ENCODE measurements at places on chromosomes 16 and 17.
A peak's percentile ranks its signal among the peaks of the same experiment; 100 is the strongest.

DNA sequence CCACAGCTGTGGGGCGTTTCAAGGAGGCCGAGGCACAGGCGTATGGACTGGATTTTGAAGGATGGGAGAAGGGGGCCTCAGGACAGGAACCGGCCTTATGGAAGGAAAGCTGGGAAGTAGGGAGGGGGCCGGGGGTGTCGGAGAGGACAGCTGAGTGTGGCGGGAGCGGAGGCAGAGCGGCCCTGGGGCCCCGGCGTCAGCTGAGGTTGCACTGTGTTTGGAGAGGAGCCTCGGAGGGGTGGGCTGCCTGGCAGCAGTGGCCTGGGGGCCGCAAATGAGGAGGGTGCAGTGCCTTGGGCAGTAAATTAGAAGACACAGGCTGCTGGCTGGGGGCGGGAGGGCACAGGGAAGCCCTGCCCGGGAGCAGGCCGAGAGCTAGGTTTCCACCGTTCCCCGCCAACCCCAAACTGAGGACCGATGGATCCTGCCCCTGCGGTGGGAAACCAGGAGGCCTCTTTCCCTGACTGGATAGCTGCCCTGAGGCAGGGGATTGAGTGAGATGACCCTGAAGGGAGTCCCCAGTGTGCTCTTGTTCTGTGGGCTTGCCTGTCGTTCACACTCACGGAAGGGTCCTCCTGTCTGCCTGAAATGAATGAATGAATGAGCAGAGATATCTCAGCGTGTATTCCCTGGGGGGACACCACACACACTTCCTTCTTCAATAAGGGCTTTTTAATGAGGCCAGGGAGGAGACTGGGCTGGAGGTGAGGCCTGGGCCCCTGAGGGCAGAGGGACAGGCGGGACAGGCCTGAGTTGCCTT, 18.4 kb downstream of the FOXJ1 start:
- DNase-seq, result no peak

DNA sequence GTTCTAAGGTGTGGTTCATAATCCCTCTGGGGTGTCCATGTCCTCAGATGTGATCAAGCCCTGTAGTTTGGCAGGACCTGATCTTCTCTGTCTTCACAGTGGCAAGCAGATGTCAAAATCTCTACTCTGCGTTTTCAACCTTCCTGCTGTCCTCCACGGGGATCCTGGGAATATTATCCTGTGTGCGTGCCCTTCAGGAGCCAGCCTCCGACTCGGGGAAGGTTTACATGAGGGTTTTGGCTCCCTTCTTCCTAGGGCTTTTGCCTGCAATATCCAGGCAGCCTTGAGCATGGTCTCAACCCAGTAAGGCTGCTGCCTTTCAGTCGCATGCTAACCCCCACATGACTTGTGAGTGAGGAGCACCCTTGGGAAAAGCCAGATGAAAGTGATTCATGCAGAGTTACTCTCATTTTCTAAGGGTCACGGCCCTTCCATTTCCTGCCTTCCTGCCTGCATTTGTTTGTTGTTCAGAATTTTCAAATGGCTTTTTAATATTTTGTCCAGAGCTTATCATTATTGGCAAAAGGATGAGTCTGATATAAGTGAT, 202.2 kb upstream of the CHMP6 start:
- DNase-seq, result no peak

- no peak for DNase-seq
Observed at GRCh38 chr17:76452127-76452659, 759 bp downstream of the UBE2O start.

DNA sequence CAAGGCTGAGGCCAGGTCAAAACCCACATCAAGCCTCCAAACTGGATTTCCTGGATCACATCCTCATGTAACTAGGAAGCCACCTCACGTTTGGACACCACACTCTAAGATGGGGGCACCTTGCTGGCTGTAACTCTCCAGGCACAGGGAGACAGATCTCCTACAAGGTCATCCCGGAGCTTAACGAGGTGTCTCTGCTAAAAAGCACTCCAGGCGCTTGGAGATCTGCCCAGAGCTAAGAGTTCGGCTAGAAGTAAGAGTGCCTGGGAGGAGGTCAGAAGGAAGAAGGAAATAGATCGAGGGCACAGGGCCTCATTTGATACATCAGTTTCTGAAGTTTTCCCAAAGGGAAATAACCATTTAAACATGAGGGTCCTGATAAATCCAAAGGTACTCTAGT, 15.9 kb downstream of the PSMB3 start:
- no peak for DNase-seq

GRCh38 chr17:56593646-56594319, at the start of gene NOG:
Gene NOG, plus strand, starts transcription at chr17:56593699. Its CDS starts 525 bp downstream, at chr17:56594224.
- peak; percentile 79 for DNase-seq

GRCh38 chr17:43900183-43900857, 7.0 kb downstream of the MPP2 start:
- DNase-seq, result peak; percentile 49

DNA sequence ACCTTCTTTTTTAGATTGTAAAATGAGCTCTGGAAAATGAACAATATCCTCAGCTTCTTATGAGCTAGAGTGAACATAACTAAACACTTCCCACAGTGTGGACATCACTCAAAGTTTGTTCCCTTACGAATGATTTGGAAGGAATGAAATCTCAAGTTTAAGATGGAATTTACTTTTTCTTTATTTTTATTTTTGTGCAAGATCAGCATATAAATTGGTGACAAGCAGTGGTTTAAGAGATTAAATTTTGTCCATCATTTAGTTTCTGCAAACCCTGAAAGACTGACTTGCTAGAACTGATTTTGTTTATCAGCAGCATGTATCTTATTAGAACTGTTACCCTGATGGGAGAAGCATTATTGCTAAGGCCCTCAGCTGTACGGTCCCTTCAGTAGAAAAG, 420.1 kb downstream of the CDH8 start:
- no peak for DNase-seq

GRCh38 chr17:65523853-65524664, 37.4 kb downstream of the AXIN2 start:
- no peak for DNase-seq

GRCh38 chr17:42670789-42671657, 5.8 kb downstream of the PLEKHH3 start:
- no peak for DNase-seq

DNA sequence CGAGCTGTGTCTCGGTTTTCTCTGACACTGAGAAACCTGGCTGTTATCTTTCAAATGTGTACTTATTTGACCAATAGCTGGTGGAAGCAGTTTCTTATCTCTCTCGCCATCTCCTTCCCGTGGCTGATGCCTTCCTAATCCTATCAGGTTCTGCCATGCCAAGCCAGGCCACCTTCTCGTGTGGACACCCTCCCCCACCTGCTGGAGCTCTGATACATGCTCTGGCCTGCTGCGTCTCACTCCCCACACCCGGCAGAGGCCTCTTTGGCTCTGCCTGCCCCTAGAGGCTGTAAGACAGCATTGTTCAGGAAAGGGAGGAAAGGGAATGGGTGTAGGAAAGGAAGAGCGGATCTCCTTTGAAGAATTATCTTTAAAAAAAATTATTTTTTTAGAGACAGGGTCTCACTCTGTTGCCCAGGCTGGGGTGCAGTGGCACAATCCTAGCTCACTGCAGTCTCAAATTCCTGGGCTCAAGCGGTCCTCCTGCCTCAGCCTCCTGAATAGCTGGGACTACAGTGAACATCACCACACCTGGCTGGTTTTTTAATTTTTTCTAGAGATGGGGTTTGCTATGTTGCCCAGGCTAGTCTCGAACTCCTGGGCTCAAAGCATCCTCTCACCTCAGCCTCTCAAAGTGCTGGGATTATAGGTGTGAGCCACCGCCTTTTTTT, 7.5 kb upstream of the ARMC5 start:
- DNase-seq, result peak; percentile 69

GRCh38 chr16:58042001-58042885, 16.7 kb downstream of the MMP15 start:
- no peak for DNase-seq

DNA sequence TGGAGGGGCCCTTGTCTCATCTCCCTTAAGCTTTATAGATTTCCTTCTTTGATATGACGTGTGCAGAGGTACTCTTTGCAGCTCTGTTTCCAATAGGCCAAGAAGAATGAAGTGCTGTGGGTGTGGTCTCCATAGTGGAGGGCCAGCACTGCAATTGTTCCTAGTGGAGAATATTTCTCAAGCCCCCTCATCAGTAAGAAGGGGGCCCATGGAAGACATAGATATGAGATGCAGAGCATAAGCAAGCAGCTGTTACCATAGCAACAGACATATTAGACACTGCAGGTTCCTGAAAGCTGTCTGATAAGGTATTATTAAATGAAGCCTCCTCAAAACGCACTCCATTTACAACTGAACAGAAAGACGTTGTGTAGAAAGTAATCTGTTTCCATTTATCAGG, 240.7 kb downstream of the ZFHX3 start:
- no peak for DNase-seq

DNA sequence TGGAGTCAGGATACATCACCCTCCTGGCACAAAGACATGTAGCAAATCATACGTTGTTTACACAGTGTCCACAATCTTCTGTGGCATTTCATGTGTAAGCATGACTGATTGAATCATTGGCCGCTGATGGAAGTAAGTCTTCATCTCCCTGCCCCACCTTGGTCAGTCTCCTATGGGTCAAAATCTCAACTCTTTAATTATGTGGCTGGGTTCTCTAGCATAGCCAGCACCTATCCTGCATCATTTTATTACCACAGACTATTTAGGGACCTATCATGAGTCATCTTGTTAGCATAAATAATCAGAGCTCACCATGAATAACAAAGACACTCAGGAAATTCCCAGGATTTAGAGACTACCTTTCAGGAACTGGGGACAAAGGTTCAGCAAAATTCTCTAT, 15.9 kb downstream of the TANC2 start:
- no peak for DNase-seq

- peak; percentile 2 for DNase-seq
Observed at GRCh38 chr16:5615868-5616642, 518.5 kb upstream of the EEF2KMT start.

- no peak for DNase-seq
Observed at GRCh38 chr16:54707813-54708212, 222.9 kb upstream of the IRX5 start.

DNA sequence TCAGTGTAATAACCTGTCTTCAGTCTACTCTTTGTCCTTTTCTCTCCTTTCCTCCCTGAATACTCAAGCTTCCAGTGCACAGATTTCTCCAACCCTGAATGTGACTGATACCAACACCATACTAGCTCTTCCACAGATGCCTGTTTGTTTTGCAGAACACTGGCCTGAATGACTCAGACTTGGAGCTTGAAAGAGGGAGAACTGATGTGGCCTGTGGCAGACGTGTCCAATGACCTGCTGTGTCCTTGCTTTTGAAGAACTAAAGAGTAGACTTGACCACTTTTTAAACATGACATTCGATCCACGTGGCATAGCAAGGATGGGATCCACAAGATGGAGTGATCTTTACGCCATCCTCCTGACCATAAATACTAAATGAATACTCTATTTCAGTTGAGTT, 361.0 kb downstream of the WWOX start:
- no peak for DNase-seq

- no peak for DNase-seq
Observed at GRCh38 chr16:51490866-51491265, 339.8 kb upstream of the SALL1 start.

- DNase-seq, result no peak
Observed at GRCh38 chr16:84547546-84548061, 43.1 kb upstream of the MEAK7 start.

DNA sequence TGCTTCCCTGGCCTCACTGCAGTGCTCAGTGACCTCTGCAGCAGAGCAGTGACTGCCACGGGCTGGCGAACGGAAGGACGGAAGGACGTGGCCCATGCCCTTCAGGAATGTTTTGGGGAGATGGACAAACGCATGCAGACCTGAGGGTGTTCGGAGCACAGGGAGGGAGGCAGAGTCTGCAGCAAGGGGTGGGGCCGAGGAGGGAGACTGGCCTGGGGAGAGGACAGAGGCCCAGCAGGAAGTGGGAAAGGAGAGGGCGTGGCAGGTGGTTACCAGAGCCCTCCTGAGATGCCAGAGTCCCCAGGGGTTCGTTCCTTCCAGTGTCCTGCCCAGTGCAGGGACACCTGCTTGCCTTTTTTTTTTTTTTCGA, 21.9 kb downstream of the ADORA2B start:
- DNase-seq, result no peak

DNA sequence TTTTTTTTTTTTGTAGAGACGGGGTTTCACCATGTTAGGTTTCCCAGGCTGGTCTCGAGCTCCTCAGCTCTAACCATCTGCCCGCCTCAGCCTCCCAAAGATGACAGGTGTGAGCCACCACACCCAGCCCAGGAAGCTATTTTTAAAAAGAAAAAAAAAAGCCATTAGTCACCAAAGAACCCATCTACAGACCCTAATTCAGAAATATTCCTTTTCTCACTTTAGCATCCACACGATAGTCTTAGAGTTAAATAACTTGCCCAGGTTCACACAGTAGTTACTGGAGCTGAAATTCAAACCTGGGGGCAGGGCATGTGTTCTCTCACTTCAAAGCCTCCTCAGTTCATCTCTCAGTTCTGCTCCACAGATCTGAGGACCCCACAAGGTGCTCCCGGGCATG, 70.3 kb upstream of the NOL11 start:
- no peak for DNase-seq

- DNase-seq, result peak; percentile 68
Observed at GRCh38 chr17:51261024-51261963, 948 bp downstream of the UTP18 start.

GRCh38 chr16:48613061-48613957, 3.3 kb upstream of the N4BP1 start:
- peak; percentile 41 for DNase-seq

- peak; percentile 80 for DNase-seq
Observed at GRCh38 chr17:81309140-81309858, 14.2 kb upstream of the SLC38A10 start.

GRCh38 chr16:30349675-30350074, 5.4 kb downstream of the CD2BP2 start:
- no peak for DNase-seq

- DNase-seq, result no peak
Observed at GRCh38 chr17:2202302-2202995, 101.1 kb downstream of the SMG6 start.

DNA sequence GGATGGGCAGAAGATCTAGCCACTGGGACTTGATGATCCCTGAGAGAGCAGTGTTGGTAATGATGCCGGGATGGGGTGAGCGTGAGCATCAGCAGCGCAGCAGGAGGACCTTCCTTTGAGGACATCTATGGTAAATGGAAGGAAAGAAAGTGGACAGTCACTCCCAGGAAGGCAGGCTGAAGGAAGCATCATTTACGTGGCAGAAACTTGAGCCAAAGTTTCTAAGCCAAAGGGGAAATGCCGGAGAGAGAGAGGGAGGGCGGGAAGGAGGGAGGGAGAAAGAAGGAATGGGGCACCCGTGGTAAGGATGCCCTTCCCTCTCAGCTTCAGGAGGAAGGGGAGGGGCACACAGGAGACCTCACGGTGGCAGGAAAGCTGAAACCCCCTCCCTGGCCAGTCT, 86.3 kb upstream of the CACNG5 start:
- DNase-seq, result no peak

GRCh38 chr17:489758-490329, 137.2 kb upstream of the RPH3AL start:
- DNase-seq, result no peak

DNA sequence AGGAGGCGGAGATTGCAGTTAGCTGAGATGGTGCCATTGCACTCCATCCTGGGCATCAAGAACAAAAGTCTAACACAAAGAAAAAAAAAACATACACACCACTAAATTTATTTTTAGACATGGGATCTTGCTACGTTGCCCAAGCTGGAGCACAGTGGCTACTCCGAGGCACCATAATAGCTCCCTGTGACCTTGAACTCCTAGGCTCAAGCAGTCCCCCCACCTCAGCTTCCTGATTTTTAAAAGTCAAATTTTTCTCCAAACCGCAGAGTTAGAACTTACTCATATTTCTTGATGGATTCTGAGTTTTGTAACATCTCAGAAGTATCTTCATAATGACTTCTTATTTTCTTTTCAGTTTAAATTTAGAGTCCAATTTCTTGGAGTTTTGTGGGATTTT, 3.4 kb downstream of the CMTM4 start:
- no peak for DNase-seq

- no peak for DNase-seq
Observed at GRCh38 chr16:20401475-20402016, 3.0 kb downstream of the PDILT start.

Measured in Kasumi-1 (cell line).